ENCODE measurements at places on chromosomes 13 and 19.

GRCh38 chr13:114263578-114263977 is 17.8 kb upstream of the UPF3A start:
- no peak for DNase-seq

DNA sequence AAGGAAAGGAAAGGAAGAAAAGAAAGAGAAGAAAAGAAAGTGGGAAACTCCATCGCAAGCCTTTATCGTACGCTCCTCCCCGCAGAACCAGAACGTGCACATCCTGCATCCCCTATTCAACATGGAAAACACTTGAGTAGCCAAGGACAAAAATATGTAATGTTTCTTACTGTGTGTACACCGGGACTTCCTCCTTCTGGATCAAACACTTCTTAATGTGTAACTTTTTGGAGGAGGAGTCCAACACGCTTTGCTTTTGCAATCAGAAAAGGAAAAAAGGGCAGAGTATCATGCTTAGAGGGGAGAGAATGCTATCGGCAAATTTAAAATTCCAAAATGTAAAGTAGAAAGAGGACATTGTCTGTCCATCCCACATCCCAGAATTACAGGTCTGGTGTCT is 7.8 kb upstream of the SHFL start:
- DNase-seq = no peak

- DNase-seq = no peak
These were observed 1130.4 kb upstream of the SLC10A2 start for GRCh38 chr13:104196611-104197010.

DNA sequence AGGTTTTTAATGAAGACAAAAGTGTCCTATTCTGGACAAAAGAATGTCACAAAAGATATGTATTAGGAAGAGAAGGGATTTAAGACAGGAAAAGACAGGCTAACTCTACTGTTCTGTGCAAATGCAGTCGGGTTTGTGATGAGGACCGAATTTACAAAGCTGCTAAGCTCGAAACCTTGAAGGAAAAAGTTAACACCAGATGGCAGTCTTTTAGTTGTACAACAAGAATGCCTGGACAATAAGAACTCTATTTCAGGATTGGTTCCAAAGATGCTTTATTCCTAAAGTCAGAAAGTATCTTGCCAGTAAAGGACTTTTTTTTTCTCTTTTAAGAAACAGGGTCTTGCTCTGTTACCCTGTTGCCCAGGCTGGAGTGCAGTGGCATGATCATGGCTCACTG is 51.1 kb downstream of the HS6ST3 start:
- peak; percentile 14 for DNase-seq

DNA sequence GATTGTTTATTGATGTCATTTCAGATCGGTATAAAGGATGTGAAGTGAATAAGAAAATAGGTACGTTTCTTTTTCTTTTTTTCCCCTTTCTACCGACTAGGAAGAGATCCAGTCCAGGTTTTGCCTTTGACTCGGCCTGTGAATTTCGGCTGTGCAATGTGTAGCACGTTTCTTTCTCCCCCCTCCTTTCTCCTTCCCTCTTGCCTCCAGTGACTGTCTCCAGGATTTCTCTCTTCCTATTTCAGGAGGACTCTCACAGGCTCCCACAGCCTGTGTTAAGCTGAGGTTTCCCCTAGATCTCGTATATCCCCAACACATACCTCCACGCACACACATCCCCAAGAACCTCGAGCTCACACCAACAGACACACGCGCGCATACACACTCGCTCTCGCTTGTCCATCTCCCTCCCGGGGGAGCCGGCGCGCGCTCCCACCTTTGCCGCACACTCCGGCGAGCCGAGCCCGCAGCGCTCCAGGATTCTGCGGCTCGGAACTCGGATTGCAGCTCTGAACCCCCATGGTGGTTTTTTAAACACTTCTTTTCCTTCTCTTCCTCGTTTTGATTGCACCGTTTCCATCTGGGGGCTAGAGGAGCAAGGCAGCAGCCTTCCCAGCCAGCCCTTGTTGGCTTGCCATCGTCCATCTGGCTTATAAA is at the start of gene GPC6:
GPC6 (plus strand) TSS at position 185 of the 657 bp plus-strand sequence.
- peak; percentile 89 for DNase-seq

Measured in renal cortex interstitium (tissue), 15 donors.